ENCODE measurements at places on chromosomes 6 and 20.

GRCh38 chr20:24683676-24684075, 214.2 kb downstream of the SYNDIG1 start:
- DNase-seq: no peak

DNA sequence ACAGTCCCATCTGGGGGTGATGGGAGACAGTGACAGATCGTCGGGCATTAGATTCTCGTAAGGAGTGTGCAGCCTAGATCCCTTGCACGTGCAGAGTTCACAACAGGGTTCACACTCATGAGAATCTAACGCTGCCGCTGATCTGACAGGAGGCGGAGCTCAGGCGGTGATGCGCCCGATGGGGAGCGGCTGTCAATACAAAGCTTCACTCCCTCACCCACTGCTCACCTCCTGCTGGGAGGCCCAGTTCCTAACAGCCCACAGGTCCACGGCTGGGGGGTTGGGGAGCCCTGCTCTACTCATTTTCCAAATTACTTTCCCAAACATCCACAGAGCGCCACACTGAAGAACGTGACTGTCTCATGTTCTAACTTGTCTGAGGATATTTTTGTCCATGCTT, 25.3 kb downstream of the CTCFL start:
- DNase-seq: no peak

GRCh38 chr6:149385998-149386646, 13.9 kb upstream of the SUMO4 start:
- no peak for DNase-seq

DNA sequence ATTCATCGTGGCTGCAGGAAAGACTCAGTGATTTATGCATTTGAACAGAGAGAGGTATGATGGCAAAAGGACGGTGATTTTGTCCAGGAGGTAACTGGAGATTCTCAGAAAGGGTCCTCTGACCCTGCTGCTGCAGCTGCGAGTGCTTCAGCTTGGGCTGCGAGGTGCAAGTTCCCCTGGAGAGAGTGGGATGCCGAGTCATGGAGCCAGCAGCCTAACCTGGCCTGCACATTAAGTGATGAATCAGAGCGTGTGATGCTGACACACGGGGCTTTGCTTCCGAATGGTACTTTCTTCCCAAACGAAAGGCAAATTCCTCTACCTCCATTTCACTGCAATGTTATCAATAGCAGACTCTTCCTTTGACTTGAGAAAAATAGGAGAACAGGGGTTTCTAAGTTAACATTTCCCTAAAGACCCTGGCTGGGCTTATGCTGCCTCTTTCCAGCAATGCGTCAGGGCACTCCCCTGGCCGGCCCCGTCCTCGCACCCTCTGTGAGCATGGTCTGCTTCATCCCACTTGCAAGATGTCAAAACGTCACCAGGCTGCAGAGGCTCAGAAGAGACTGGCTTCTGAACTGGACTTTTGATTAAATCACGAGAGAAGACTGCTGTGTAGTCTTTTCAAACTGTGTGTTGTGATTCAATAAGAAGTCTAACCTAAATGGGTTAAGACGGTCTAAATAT, 628.0 kb upstream of the AGPAT4 start:
- no peak for DNase-seq

DNA sequence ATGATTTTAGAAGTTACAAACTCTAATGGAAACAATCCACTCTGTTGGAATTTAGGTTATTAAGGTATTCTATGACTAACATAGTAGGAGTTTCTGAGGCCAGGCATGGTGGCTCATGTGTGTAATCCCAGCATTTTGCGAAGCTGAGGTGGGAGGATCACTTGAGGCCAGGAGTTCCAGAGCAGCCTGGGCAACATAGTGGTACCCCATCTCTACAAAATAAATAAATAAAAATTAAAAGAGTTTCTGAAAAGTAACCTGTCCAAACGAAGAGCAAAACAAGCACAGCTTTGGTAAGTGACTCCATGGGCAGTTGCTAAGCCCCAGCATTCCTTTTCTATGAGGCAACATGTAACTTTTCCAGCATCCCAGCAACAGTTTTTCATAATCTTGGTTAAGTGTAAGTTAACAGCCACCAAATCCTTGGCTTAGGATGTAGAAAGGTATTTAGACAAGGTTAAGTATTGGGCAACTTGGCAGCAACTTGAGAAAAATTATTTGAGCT, 86.3 kb downstream of the SOX4 start:
- peak; percentile 92 for DNase-seq

DNA sequence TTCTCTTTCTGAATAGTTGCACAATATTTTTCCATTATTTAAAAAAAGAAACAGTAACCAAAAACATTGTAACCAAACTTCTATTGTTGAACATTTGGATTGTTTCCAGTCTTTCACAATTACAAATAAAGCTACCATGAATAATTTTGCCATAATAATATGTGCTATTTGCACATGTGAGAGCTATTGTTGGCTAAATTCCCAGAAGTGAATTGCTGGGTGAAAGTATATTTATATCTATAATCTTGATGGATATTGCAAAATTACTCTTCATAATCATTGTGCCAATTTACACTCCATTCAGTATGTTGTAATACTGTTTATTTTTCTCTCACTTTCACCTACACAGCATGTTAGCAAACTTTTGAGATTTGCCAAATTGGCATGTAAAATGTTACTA, 36.6 kb upstream of the SLC22A16 start:
- DNase-seq: no peak

- no peak for DNase-seq
Observed at GRCh38 chr6:149389509-149390297, 10.4 kb upstream of the SUMO4 start.

DNA sequence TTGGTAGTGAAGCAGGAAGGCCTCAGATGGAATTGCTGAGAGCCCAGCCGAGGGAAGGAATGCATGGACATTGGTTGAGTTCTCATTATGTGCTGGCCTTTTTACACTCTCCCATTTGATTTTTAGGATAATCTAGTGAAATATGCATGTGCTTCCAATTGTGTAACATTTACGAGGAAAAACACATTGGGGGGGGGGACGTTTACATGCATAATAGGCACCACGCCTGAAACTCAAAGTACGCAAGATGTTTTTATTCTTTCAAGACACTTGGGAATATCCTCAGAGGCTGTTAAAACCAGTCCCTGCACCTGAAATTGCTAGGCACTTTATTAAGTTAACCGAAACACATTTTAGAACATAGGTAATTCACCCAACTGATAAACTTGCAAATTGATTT, 118.5 kb upstream of the CDH4 start:
- DNase-seq: no peak

GRCh38 chr6:66897576-66897975, 1190.5 kb upstream of the EYS start:
- peak; percentile 47 for DNase-seq

- DNase-seq: no peak
Observed at GRCh38 chr6:27478141-27478705, 5.3 kb upstream of the ZNF184 start.

GRCh38 chr6:1576166-1576565, 33.5 kb upstream of the FOXC1 start:
- DNase-seq: no peak

GRCh38 chr20:54257071-54257816, 49.4 kb downstream of the PFDN4 start:
- DNase-seq: peak; percentile 88

GRCh38 chr20:54284928-54285704, 77.2 kb downstream of the PFDN4 start:
- DNase-seq: peak; percentile 3

DNA sequence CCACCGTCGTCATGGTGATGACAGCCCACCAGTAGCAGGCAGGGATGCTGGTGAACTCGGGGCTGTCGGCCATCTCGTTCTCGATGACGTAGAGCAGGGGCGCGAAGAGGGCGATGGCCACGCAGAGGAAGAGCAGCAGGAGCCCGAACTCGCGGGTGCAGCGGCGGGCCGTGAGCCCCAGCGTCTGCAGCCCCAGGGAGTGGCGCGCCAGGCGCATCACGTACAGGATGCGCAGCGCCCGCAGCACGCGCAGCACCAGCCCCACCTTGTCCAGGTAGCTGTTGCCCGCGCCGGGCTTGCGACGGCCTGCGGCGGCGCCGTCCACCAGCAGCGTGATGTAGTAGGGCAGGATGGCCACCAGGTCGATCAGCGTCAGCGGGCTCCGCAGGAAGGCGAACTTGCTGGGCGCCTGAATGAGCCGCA, 18.6 kb downstream of the KCNG1 start:
- DNase-seq: no peak

DNA sequence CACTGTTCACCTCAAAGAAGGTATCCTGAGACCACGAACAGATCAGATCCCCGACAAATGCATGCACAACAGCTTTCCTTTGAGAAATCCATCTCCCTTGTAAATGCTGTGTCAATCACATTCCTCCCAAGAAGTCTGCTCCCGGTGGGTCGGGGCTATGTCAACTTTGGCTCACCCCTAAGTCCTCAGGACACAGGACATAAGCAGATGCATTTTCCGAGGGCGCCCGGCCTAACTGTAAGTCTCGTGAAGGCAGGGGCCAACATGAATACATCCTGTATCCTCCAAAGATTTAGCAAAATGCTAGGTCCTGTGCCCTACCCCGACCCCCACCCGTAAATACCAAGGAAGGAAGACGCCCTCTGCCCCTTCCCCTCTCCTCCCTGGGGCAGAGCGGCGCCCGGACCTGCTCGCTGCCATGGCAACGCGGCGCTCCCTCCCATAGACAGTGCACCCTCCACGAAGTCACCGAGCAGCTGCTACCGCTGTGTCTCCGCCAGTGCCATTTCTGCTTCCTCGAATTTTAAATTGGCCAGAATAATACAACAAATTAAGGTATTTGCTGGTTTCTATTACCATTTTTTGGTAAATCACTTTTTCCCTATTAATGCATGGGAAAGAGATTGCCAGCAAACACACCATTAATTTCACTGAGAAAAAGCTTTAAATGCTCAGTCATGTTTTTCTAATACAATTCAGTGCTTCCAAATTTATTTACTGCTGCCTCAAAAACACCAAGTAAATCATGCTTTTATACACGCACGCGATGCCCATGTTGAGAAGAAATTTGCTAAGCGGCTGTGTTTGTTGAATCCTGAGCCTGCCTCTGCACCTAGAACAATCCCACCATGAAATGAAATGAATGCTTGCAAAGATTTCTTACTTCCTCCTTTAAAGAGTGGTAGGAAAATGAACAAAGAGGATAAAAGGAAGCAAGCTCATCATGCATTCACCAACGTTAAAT, 100.6 kb downstream of the PCSK2 start:
- DNase-seq: no peak

GRCh38 chr20:52622081-52622480, 350.1 kb upstream of the TSHZ2 start:
- DNase-seq: peak; percentile 17

DNA sequence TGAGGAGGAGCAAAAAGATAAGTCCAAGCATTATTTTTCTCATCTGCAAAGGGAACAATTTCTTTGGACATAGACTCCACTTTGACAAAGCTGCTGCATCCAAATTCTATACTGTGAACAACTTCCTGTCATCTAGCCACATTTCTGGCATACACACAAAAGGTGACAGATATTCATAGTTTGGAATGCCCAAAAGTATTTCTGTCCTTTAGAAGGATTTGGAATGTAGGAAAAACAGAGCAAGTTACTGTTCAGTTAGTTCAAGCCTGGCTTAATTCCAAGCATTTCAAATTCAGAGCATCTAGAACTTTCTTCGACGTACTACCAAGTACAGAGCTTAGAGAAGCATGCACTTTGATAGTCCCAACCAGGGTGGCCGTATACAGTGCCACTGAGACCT, 134.0 kb downstream of the PDE7B start:
- DNase-seq: peak; percentile 47

DNA sequence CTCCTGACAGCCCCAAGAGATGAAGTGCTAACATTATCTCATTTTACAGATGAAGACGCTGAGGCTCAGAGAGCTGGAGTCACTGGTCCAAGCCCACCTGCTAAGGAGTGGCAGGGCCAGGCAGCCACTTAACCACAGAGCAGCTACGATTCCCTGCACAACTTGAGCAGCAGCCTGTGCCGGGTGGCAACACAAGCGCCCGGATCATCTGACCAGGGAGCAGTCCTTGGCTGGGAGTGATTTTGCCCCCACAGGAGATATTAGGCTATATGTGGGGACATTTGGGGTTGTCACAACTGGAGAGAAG, 93.2 kb upstream of the PTPN1 start:
- DNase-seq: no peak

GRCh38 chr20:5864873-5865587, 85.3 kb downstream of the TRMT6 start:
- DNase-seq: no peak

- peak; percentile 50 for DNase-seq
Observed at GRCh38 chr20:1805161-1805581, 90.0 kb upstream of the SIRPA start.

GRCh38 chr6:105889902-105890301, 196.2 kb upstream of the PRDM1 start:
- no peak for DNase-seq

DNA sequence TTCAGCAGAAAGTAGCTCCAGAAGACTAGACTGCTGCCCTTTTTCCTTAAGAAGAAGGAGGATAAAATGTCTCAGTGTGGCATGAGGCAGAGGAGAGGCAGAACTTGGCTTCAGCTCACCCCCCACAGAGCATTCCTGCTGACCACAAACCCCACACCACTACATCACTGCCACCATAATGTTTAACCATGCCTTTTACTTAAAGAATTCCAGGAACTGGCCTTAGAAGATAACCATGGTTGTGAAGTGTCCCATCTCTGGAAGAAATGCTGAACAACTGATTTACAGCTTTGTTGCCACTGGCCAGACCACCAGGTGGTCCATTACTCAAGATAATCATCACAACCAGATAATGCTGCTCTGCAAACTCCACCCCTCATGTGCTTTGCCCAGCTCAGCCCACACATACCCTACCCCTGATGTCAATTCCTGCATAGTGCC, 154.1 kb downstream of the CD24 start:
- peak; percentile 89 for DNase-seq

- peak; percentile 26 for DNase-seq
Observed at GRCh38 chr6:36683145-36683655, 4.7 kb downstream of the CDKN1A start.

DNA sequence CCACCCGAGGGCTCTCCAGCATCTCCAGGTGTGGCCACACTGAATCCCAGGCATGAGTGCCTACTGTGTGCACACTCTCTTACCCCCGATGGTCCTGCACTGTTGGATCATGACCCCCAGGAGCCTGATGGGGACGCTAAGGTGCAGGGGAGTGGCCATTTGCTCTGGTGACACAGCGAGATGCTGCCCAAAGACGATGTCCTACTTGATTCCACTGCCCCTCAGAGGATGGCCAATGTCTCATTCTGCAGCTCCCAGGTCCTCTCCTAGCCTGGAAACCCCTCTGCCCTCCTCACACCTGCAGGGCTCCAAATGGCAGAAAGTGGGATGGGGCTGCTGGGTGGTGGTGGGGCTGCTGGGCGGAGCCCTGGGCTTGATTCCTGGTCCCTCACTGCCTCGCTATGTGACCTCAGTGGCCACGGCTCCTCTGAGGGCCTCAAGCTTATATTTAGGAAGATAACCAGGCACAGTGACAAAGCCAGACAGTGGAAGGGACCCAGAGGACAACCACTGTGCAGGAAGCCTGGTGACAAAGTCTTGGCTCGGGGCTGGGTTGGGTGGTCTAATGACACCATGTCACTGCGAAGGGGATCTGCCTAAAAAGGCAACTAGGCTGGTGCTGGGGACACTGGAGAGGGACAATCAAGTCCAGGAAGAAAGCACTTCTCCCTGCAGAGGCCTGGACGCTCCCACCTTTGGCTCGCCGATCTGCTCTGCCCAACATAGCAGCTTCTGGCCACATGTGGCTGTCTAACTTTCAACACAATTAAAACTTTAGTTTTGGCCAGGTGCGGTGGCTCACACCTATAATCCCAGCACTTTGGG, 28.4 kb downstream of the TGM2 start:
- no peak for DNase-seq

Measured in astrocyte of the hippocampus (primary cell).